Activated CD8-positive, alpha-beta memory T cell treated with anti-CD3 and anti-CD28 coated beads for 36 hours (primary cell): ENCODE measurements at places on chromosomes 7 and 10. TPM values are rescaled to one million over a fixed set of nuclear protein-coding genes. Genes with fewer than 3 reads are reported as not detected.

AKR1B15 gene
- not detected for total RNA-seq

AP3M1 gene
- 58.0 TPM for total RNA-seq

ABCC2 gene
- 0.91 TPM for total RNA-seq

MYOF gene
- 43.4 TPM for total RNA-seq

RBP3 gene
- not detected for total RNA-seq

LIPM gene
- not detected for total RNA-seq

TFEC gene
- total RNA-seq: not detected

SPDYE8 gene
- not detected for total RNA-seq

RNF133 gene
- total RNA-seq: not detected

A1CF gene
- not detected for total RNA-seq

LRRC17 gene
- not detected for total RNA-seq

C7orf57 gene
- total RNA-seq: 2.1 TPM

VOPP1 gene
- 69.7 TPM for total RNA-seq

RBM20 gene
- total RNA-seq: 0.15 TPM

LRRD1 gene
- not detected for total RNA-seq

ELAPOR2 gene
- 2.7 TPM for total RNA-seq

CYP17A1 gene
- total RNA-seq: not detected

PLA2G12B gene
- total RNA-seq: not detected
